Lung microvascular endothelial cell (primary cell): ENCODE measurements at places on chromosomes 2 and 18. TPM values are rescaled to one million over a fixed set of nuclear protein-coding genes. Genes with fewer than 3 reads are reported as not detected.

Gene COL4A4
- total RNA-seq = under 0.01 TPM in 1 of 2 replicates, not detected in the other

Gene EVA1A
- 19.0 and 43.5 TPM in 2 replicates for total RNA-seq

DNA sequence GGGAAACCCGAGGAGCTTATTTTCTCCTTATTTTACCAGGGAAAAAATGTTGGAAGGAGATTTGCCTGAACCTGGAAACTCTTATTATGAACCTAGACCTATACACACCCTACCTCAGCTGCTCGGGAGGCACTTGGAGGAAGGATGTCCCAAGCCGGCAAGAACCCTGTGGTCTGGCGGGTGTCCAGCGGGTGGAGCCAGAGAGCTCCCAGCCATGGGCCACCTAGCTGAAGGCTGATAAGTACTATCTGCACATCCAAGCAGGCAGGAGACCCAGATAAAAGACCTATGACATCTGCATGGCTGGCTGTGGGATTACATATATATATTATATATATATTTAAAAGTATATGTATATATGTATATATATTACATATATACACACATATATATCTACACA is 1.1 kb upstream of the SLC14A1 start:
- peak; percentile 82 for DNase-seq

Gene SERPINB10
- not detected in 2 replicates for total RNA-seq

DNA sequence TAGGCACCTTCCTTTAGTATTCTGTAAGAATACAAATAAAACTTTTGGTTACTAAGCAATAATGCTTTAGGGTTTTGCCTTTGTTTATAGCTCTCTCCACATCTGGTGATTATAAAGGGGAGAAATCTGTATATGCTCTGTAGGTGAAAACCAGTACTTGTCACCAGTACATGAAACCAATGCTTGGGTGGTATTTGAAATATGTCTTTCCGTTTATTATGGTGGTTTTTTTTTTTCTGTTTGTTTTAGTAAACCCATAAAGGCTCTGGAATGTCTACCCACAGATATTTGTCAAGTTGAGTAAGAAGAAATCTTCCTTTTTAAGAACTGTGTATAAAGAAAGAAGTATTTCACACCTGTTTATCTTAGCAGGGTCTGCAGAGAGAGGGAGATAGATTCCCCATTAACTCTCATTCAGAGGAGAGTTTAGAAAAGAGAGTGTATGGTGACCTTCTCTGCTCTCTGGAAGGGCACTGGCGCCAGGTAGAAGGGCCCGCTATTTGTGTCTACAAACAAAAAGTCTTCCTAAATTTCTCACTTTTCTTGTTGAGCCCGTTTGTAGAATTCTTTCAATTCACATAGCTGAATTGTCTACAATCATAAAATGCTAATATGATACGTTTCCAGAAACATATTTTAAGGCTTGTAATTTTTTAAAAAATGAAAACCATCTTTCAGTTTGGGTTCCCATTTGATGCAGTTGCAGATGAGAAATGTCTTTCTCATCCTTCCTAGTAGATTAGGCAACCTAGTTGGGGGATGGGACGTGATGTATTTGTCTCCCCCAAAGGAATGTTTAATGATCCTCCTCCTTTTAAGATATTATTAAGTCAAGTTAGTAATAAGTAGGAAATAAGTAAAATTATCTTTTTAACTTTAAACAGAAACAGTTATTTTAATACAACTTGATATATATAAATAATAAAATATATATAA is 33.9 kb downstream of the MAP3K20 start:
- DNase-seq = peak; percentile 10

GRCh38 chr2:56315376-56315775 is 131.6 kb downstream of the CCDC85A start:
- no peak for DNase-seq

Gene EFR3B
- 0.65 and 1.4 TPM in 2 replicates for total RNA-seq

- no peak for DNase-seq
These were observed 5.7 kb upstream of the CHN1 start for GRCh38 chr2:175010848-175011254.

GRCh38 chr2:225996462-225996828 is 596.9 kb downstream of the NYAP2 start:
- DNase-seq = no peak

DNA sequence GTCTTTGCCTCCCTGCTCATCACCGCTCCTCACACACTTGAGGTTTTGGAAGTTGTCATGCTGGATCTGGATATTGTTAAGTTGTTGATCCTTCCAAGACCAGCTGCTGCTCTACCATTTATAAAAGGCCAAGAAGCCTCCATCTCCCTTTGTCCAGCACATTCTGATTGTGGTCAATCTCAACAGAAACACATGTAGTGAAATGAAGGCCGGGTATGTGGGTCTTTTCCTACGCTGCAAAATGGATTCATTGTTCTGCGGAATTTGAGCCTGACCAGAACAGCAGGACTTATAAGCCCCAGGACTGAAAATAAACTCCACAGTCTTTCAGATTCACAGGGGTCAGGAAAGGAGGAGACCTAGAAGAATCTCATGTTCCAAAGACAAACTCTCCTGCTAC is 238.4 kb downstream of the CMPK2 start:
- DNase-seq = no peak

GRCh38 chr2:206274434-206275311 is at the start of gene ZDBF2:
ZDBF2 (plus strand) TSS chr2:206274663; CDS start chr2:206281850, 7,187 bp downstream.
- DNase-seq = peak; percentile 58

Gene VWC2L
- not detected in 2 replicates for total RNA-seq

DNA sequence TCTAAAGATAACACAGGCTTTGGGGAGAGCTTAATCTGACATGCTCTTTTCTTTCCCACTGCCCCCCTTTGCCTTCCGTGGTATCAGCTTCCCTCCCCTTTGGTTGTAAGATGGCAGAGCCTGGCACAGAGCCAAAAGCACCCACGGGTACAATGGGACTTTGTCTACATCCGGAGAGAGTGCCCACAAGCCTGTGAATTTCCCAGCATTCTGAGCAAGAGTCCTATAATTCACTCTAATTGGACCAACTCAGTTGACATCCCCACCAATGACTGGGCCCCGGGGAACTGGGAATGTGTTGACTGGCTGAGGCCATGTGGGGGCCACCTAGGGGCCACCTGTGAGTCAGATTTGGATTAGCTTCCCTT is 20.1 kb upstream of the C2orf72 start:
- DNase-seq = no peak

- DNase-seq = no peak
These were observed 199.4 kb downstream of the FSHR start for GRCh38 chr2:48954935-48955334.

DNA sequence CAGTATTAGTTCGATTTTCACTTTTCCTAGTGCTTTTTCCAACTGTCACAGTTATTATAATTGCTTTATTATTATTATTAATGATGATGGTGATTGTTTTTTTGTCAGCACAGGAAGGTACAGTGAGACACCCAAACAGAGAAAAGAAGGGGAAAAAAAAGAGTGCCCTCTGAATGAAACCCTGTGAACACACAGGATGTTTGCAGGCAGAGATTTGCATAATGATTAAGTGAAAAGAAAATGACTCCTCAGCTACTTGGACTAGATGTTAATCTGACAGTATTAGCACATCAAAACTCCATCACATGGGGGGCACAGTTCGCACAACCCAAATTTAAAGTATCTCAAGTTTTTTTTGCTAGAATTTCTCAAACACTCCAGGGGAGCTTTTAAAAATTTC is 32.9 kb downstream of the ADD2 start:
- DNase-seq = no peak

- DNase-seq = peak; percentile 28
These were observed 279.2 kb downstream of the PTPRM start for GRCh38 chr18:7846335-7846734.

GRCh38 chr18:79560861-79561210 is 118.8 kb upstream of the CTDP1 start:
- no peak for DNase-seq

Gene LYPD1
- 1.1 and 1.2 TPM in 2 replicates for total RNA-seq
